ENCODE measurements at places on chromosomes 4 and X. TPM values are rescaled to one million over a fixed set of nuclear protein-coding genes. Genes with fewer than 3 reads are reported as not detected.
A peak's percentile ranks its signal among the peaks of the same experiment; 100 is the strongest.

The PFKFB1 gene
- total RNA-seq = 0.45 TPM

The SMARCA5 gene
- total RNA-seq = 51.7 TPM

The TLR6 gene
- total RNA-seq = 3.9 TPM

The RASL11B gene
- 0.25 TPM for total RNA-seq

The C4orf50 gene
- 1.2 TPM for total RNA-seq

The CENPVL1 gene
- total RNA-seq = not detected

- no peaks in the 10 kb centered on the region for H3K36me3 ChIP-seq
- H3K4me3 ChIP-seq = no peak overlapping the region
- no peak overlapping the region for H3K27ac ChIP-seq
- H3K27me3 ChIP-seq = no peaks in the 10 kb centered on the region
These were observed 325.1 kb upstream of the ANXA10 start for GRCh38 chr4:167767281-167767680.

GRCh38 chrX:119784747-119785446, 6.5 kb downstream of the RPL39 start:
- H3K36me3 ChIP-seq = peaks cover 48% of the 10 kb centered on the region
- no peaks in the 10 kb centered on the region for H3K27me3 ChIP-seq
- peak; percentile 56 for DNase-seq
- peak overlapping the region; percentile 45 for H3K27ac ChIP-seq
- H3K4me1 ChIP-seq = peaks cover 46% of the 10 kb centered on the region
- no peak overlapping the region for H3K4me3 ChIP-seq

DNA sequence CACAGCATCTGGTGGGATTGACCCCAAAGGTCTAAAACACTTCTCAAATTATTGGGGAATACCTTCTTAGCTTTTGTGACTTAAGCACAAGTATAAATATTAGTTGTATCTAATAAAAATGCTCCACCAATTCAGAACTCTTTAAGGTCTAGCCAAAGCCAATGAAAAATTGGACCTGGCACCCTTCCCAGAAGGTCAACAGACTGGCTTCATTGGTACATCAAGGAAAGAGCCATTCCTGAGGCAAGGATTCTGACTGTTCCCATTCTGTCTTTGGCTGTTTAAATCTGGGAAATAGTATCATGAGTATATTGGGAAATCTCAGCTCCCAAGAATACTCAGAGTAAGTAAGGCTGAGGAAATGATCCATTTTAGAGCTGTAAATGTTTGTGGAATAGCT, 153.0 kb upstream of the TRPC5 start:
- DNase-seq = no peak
- H3K27ac ChIP-seq = no peak overlapping the region
- no peaks in the 10 kb centered on the region for H3K4me1 ChIP-seq
- H3K4me3 ChIP-seq = no peak overlapping the region
- H3K27me3 ChIP-seq = no peaks in the 10 kb centered on the region

- no peaks in the 10 kb centered on the region for H3K4me1 ChIP-seq
- peaks cover 9% of the 10 kb centered on the region for H3K36me3 ChIP-seq
- H3K27ac ChIP-seq = no peak overlapping the region
These were observed 45.6 kb downstream of the NAT8L start for GRCh38 chr4:2104556-2105345.

- H3K4me1 ChIP-seq = peaks cover 5% of the 10 kb centered on the region
- no peak for DNase-seq
- no peak overlapping the region for H3K4me3 ChIP-seq
These were observed 129.0 kb downstream of the ARAP2 start for GRCh38 chr4:36115312-36115711.

- peaks cover 23% of the 10 kb centered on the region for H3K36me3 ChIP-seq
- H3K27ac ChIP-seq = no peak overlapping the region
- H3K4me3 ChIP-seq = no peak overlapping the region
- no peaks in the 10 kb centered on the region for H3K4me1 ChIP-seq
These were observed 100.2 kb upstream of the IL13RA1 start for GRCh38 chrX:118627084-118627758.

GRCh38 chr4:185425647-185426352, at the start of gene UFSP2:
Gene UFSP2, minus strand, starts transcription at chr4:185425964. Its CDS starts 96 bp downstream, at chr4:185425868.
- H3K4me1 ChIP-seq = peaks cover 20% of the 10 kb centered on the region
- H3K27ac ChIP-seq = peak within 1 kb of the TSS; percentile 94
- peaks cover 4% of the 10 kb centered on the region for H3K27me3 ChIP-seq

DNA sequence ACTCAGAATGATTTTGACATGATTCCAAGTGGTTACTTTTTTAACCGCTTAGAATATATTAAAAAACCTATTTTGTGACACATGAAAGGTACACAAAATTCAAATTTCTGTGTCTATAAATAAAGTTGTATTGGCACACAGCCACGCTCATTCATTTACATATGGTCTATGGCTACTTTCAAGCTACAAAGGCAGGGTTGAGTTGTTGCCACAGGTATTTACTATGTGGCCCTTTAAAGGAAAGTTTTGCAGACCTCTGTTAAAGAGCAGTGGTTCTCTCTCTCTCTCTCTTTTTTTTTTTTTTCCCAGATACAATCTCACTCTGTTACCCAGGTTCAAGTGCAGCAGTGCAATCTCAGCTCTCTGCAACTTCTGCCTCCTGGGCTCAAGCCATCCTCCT, 23.0 kb downstream of the GPM6B start:
- H3K4me1 ChIP-seq = no peaks in the 10 kb centered on the region
- H3K4me3 ChIP-seq = no peak overlapping the region
- DNase-seq = no peak
- no peaks in the 10 kb centered on the region for H3K27me3 ChIP-seq
- H3K36me3 ChIP-seq = no peaks in the 10 kb centered on the region
- H3K27ac ChIP-seq = no peak overlapping the region

DNA sequence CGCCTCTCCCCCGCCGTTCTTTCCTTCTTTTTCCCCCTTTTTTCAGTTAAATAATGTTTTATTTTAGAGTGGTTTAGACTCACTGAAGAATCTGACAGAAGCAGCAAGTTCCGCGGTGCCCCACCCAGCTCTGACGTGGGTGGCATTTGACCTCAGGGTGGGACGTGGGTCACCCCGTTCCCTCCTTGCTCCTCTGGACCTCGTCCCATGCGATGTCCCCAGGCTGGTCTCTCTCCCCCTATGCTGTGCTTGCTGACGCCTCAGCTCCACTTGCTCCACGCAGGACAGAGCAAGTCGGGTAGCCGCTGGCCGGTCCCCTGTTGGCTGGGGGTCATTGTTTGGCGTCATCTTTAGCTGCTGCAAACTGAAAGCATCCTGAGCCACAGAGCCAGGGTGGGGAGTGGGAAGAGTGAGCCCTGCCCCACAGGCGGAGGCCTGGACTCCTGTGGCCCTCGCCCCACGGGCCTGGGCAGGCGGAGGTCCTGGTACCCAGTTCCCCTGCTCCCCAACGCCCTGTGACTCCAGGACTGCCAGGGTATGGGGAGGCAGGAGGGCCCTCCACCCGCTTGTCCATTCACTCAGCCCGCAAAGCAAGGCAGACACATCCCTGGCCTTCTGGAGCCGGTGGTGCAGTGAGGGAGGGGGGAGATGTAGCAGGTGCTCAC, 30.8 kb downstream of the TRMT44 start:
- H3K4me3 ChIP-seq = no peak overlapping the region
- no peaks in the 10 kb centered on the region for H3K4me1 ChIP-seq
- no peak for DNase-seq
- H3K36me3 ChIP-seq = peaks cover 14% of the 10 kb centered on the region

DNA sequence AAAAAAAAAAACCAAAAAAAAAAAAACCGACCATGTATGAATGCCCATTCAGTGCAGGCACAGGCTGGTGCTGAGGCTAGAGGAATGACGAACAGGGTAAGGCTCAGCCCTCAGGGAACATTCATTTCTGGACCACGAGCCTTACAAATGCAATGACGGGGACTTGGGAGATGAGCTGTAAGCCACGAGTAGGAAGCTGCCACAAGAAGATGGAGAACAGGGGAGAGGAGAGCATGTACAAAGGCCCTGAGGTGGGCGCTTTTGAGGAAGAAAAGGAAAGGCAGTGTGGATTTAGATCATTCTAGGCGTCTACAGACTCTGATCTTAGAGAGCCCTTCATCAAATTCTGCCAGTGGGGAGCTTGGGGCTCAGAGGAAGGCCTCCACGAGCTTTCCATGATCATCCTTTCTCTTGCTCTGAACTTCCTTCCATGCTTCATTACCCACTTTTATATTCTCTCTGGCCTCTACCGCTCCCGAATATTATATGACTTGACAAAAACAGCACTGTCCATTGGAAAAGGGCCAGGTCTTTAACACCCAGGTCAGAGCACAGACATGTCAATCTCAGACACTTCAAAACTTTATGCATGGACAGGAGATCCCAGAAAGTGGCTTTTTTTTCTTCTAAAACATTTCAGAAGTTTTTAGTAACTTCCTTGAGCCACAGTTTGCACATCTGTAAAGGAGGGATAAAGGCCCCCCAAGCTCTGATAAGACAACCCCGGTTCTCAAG, 3.3 kb upstream of the ZNF518B start:
- peaks cover 32% of the 10 kb centered on the region for H3K27me3 ChIP-seq
- H3K27ac ChIP-seq = no peak overlapping the region
- H3K4me3 ChIP-seq = peak overlapping the region; percentile 19
- DNase-seq = peak; percentile 29

DNA sequence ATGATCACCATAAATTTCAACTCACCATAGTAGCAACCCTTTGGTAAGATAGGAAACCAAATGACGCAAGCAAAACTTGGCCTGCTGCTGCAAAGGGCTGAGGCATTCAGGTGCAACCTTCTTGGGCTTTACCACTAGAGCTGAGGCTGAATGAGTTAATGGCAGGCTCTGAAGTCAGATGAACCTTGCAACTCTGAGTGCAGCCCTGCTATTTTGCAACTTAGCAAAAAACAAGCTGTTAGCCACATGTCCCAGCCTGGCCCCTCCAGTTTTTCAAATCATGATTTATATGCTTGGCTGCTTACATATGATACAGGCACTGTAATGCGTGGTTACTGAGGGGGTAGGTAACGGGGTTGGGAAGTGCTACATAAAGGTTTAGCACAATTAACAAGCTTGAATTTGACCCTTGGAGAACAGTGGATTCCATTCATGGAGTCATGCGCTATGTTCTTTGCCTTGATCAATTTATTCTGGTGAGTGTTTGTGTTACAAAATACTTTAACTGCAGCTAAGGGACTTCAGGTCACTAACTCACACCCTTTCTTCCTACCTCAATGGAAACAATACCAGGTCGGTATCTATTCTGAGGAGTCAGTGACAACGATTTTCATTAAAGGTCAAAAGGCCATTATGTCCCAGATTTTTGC, 80.5 kb upstream of the PPARGC1A start:
- DNase-seq = no peak
- H3K4me1 ChIP-seq = no peaks in the 10 kb centered on the region
- H3K4me3 ChIP-seq = no peak overlapping the region
- H3K27me3 ChIP-seq = no peaks in the 10 kb centered on the region
- H3K27ac ChIP-seq = no peak overlapping the region
- H3K36me3 ChIP-seq = no peaks in the 10 kb centered on the region

DNA sequence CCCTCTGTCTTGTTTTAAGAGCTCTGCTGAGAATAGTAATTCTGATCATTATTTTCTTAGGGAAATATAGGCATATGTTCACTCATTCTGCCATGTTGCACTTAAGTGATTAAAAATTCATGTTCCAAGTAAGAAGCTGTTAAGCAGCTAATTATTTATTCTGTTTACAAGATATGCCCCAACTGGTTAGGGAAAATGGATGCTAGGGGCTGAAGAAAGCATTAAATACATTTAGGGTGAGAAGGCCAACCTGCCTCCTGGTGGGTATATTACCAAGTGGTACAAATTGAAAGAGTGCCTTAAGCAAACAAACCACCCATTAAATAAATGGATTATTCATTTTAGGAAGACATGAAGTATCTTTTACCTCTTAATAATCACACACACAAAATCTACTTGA, 392.6 kb upstream of the EPHA5 start:
- H3K36me3 ChIP-seq = no peaks in the 10 kb centered on the region
- no peak overlapping the region for H3K27ac ChIP-seq
- H3K4me1 ChIP-seq = no peaks in the 10 kb centered on the region
- no peak for DNase-seq

- H3K4me1 ChIP-seq = no peaks in the 10 kb centered on the region
- no peak overlapping the region for H3K4me3 ChIP-seq
- H3K36me3 ChIP-seq = no peaks in the 10 kb centered on the region
- no peak overlapping the region for H3K27ac ChIP-seq
These were observed 22.5 kb upstream of the RPA4 start for GRCh38 chrX:96861218-96861617.

DNA sequence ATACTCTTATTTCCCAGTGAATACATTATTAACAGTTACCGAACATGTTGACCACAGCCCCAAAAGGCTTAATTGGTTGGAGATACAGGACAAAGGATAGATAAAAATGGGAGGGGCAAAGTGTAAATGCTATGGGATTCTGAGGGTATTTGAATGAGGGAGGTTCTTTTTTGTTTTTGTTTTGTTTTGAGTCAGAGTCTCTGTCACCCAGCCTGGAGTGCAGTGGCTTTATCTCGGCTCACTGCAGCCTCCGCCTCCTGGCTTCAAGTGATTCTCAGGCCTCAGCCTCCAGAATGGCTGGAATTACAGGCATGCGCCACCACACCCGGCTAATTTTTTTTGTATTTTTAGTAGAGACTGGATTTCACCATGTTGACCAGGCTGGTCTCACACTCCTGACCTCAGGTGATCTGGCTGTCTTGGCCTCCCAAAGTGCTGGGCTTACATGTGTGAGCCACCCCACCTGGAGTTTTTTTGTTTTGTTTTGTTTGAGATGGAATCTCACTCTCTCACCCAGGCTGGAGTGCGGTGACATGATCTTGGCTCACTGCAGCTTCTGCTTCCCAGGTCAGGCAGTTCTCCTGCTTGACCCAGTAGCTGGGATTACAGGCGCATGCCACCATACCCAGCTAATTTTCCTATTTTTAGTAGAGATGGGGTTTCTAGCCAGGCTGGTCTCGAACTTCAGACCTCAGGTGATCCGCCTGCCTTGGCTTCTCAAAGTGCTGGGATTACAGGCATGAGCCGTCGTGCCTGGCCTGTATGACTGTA, 9.0 kb downstream of the UBE2K start:
- peaks cover 25% of the 10 kb centered on the region for H3K36me3 ChIP-seq
- H3K4me3 ChIP-seq = no peak overlapping the region
- no peaks in the 10 kb centered on the region for H3K27me3 ChIP-seq
- peak overlapping the region; percentile 3 for H3K27ac ChIP-seq
- DNase-seq = no peak

DNA sequence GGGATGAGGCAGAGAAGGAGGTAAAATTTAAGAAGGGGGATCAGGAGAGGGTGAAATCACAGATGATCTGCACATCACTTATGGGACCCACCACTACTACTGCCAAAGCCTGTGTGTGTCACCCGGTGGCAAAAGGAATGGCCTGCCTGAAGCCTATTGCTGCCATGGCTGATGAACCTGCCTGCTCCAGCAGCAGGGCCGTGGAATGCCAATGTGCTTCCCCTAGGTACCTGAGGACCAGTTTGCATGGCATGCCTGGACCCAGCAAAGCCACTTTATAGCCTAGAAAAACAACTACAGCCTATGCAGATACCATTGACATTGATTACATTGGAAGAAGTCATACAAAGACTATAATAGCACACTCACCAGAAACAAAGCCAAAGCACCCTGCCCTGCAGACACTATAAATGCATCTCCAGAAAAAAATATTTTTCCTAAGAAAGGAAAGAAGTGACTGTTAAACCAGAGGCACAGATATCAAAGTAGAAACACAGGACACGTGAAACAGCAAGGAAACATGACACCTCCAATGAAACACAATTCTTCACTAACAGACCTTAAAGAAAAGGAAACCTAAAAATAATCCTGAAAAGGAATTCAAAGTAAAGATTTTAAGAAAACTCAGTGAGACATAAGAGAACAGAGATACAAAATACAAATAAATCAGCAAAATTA, 680.7 kb upstream of the GRID2 start:
- H3K4me1 ChIP-seq = no peaks in the 10 kb centered on the region
- H3K27ac ChIP-seq = no peak overlapping the region
- DNase-seq = no peak
- no peak overlapping the region for H3K4me3 ChIP-seq

GRCh38 chrX:22516893-22517292, 244.2 kb downstream of the CBLL2 start:
- H3K27ac ChIP-seq = no peak overlapping the region
- H3K4me3 ChIP-seq = no peak overlapping the region
- no peaks in the 10 kb centered on the region for H3K27me3 ChIP-seq
- no peaks in the 10 kb centered on the region for H3K4me1 ChIP-seq
